ENCODE measurements at places on chromosomes 5 and 9.

DNA sequence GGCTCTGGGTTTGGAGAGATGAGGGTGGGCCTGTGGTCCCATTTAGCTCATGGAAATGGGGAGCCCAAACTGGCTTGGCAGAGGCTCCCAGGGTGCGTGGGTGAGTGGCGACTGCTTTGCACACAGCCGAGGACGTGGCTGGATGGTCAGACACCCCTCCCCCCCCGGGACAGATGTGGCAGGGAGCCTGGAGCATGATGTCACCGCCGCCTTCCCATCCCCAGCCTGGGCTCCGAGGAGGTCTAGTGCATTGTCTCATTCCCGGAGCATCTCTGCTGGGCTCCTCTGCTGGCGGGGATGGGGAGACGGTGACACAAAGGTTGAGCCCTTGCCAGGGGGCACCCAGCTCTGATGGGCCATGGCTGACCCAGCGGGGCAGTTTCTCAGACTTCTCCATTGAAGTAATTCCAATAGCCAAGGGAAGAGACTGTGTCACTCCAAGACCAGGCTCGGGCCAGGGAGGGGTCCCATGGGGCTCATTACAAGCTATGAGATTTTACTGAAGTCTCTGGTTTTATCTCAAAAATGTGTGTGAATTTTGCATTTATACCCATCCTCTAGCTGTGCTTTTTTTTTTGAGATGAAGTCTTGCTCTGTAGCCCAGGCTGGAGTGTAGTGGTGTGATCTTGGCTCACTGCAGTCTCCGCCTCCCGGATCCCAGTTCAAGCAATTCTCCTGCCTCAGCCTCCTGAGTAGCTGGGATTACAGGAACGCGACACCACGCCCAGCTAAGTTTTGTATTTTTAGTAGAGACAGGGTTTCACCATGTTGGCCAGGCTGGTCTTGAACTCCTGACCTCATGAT is 36.1 kb downstream of the HMCN2 start:
- DNase-seq: no peak

GRCh38 chr5:54442271-54442670 is 13.2 kb upstream of the HSPB3 start:
- DNase-seq: no peak

DNA sequence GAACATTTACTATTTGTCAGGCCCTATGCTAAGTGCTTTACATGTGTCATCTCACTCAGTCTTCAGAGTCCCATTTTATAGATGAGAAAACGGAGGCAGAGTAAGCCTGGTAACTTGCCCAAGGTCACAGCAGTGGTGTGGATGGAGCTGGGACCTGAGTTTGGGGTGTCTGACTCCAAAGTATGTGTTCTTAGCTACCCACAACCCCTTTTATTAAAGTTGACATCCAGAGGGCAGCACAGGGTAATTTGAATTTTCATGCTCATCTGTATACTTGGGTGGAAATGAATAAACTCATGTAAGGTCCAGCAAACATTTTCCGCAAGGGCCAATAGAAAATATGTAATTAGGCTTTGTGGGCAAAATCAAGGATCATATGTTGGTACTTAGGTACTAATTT is 93.4 kb upstream of the SLC25A48 start:
- no peak for DNase-seq

DNA sequence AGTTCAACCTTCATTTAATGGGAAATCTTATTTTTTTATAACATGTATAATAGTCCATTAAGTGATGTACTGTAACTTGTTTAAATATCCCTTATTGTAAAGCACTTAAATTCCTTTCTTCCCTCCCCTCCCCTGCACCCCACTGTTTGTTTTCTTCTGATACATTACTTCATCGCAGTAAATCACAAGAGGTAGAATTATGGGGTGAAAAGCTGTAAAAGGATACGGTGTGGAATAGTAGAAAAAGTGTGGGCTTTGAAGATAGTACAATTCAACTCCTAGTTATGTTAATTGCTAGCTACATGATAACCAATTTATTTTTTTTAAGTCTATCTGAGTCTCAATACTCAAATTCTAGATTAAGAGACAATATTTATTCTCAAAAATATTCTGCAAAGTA is 41.9 kb upstream of the MACIR start:
- no peak for DNase-seq

GRCh38 chr5:159040181-159040580 is 59.5 kb downstream of the EBF1 start:
- no peak for DNase-seq
